ENCODE measurements at places on chromosomes 5 and 9.

DNA sequence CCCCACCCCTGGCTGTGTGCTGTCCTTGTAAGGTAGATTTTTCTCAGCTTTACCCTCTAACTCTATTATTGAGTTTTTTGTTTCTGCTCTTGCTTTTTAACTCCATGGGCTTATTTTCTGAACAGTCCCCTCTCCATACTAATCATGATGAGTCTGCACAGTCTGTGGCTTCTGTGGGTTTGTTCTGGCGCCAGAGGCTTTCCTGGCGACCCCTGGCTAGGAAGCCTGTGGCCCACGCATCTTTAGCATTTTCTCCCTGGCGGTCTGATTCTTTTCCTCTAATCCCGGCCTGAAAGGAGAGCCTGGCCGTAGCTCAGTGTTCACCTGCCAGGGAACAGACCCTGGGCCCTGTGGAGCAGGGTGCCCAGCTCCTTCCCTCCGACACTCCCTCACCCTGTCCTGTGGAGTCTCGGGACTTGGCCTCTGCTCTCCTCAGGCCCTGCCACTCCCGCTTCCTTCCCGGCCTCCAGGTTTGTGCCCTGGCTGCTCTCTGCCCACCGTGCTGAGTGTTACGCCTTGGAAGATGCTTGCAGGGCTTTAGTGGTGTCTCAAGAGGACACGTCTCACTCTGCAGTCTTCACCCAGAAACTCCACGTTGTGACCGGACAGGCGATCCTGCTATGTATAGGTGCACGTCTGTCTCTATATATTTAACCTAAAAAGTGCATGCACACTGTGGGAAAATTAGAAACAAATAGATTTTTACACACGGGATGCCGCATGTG is 31.7 kb upstream of the LRRC14B start:
- DNase-seq, result no peak
- H3K27ac ChIP-seq, result no peak overlapping the region
- H3K36me3 ChIP-seq, result no peaks in the 10 kb centered on the region
- no peaks in the 10 kb centered on the region for H3K4me1 ChIP-seq
- no peak overlapping the region for H3K4me3 ChIP-seq
- H3K27me3 ChIP-seq, result no peaks in the 10 kb centered on the region

- H3K27ac ChIP-seq, result peak overlapping the region; percentile 23
- peaks cover 3% of the 10 kb centered on the region for H3K4me1 ChIP-seq
- DNase-seq, result no peak
- H3K4me3 ChIP-seq, result no peak overlapping the region
These were observed 74.1 kb downstream of the FNBP1 start for GRCh38 chr9:129968690-129969485.

- H3K27ac ChIP-seq, result no peak overlapping the region
- peaks cover 9% of the 10 kb centered on the region for H3K4me1 ChIP-seq
- no peak overlapping the region for H3K4me3 ChIP-seq
- no peaks in the 10 kb centered on the region for H3K27me3 ChIP-seq
- DNase-seq, result no peak
These were observed 1.8 kb downstream of the RNF130 start for GRCh38 chr5:180069589-180070247.

- no peaks in the 10 kb centered on the region for H3K36me3 ChIP-seq
- H3K4me3 ChIP-seq, result no peak overlapping the region
- no peak for DNase-seq
- H3K27me3 ChIP-seq, result no peaks in the 10 kb centered on the region
- no peak overlapping the region for H3K27ac ChIP-seq
These were observed 54.7 kb upstream of the IRX2 start for GRCh38 chr5:2806176-2806575.

DNA sequence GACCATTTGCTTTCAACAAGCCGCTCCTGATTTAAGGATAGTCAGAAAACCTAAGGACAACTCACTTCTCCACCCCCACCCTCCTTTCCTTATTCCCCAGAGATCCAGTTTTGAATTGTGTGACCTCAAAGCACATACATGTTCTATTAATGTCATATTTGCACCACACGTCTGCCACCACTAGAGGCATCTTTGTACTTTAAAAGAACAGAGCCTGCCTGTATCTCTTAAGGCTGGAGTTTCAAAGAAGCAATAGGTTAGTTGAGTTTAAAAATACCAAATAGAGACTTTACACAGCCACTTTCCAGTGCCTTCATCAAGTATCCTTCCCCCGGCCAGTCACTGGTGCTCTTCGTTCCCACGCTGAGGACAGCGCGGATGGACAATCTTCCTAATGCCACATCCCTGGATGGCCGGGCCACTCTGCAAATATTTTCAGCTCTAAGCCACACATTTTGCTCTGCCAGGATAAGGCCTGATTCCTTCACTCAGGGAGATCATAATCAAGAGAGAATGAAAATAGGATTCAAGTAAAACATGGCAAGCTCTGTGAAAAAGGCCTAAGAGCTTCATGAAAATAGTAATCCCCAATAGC is 146.3 kb downstream of the SNCAIP start:
- no peaks in the 10 kb centered on the region for H3K36me3 ChIP-seq
- peaks cover 13% of the 10 kb centered on the region for H3K4me1 ChIP-seq
- DNase-seq, result no peak
- H3K27ac ChIP-seq, result no peak overlapping the region
- H3K27me3 ChIP-seq, result no peaks in the 10 kb centered on the region

DNA sequence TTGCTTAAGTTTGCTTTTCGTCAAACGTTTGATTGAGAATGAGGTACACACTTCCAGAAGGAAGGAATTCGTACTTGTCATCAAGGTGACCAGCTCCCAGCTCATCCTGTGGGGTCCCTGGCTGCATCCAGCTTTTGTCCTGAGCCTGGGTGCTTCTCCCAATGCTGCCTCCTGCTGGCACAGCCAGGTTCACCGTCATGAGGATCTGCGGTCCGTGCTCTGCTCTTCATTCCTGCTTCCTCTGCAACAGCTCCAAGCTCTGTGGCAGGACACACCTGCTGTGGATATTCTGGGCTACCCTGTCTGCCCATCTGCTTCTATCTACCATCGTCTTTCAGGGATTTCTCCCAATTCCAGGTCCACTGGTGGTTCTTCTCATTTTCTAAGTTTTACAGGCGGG is 13.3 kb upstream of the UBE2QL1 start:
- no peaks in the 10 kb centered on the region for H3K4me1 ChIP-seq
- no peak overlapping the region for H3K4me3 ChIP-seq
- no peak overlapping the region for H3K27ac ChIP-seq
- H3K36me3 ChIP-seq, result no peaks in the 10 kb centered on the region
- H3K27me3 ChIP-seq, result no peaks in the 10 kb centered on the region
